ENCODE measurements at places on chromosomes 11 and 22.

DNA sequence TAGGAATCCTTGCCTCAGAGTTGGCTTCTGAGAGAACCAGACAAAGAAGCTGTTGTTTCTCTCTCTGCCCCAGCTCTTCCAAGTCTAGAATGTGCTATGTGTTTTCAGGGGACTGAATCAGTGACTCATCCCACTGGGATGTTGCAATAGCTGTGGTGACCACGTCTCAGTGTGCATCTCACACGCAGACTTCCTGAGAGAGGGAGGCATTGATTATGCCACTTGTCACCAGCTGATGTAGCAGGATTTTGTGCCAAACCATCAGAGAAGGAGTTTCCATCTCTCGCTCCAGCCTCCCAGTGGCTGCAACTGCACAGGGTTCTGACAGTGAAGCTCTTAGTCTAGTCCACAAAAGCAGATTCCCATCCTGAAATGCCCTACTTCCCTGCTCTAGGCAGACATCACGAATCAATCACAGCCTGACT, 455.8 kb downstream of the MIAT start:
- no peak for DNase-seq

- no peak for DNase-seq
These were observed 52.7 kb upstream of the HTATIP2 start for GRCh38 chr11:20310596-20311394.

DNA sequence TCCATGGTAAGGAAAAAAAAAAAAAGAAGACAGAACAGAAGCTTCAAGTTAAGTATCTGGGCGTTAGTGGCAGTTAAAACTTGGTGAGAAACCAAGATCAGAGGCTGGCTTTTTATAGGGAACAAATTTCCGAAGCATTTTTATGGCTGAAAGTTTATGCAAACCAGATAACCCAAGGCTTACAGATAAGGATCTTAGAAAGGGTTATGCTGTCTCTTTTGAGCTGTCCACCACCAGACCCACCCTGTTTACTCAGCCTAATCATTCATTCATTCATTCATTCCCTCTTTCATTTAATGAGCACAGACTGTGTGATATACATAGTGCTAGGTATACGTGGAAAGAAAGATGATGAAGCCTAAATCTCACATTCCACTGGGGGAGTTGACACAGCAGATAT, 89.5 kb downstream of the ME3 start:
- no peak for DNase-seq

DNA sequence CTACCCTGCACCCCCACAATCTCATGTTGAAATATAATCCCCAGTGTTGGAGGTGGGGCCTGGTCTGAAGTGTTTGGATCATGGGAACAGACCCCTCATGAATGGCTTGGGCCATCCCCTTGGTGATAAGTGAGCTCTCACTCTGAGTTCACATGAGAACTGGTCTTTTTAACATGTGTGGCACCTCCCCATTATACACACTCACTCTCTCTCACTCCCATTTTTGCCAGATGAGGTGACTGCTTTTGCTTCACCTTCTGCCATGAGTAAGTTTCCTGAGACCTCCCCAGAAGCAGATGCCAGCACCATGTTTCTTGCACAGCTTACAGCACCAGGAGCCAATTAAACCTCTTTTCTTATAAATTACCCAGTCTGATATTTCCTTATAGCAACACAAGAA, 32.1 kb upstream of the DRD2 start:
- no peak for DNase-seq

DNA sequence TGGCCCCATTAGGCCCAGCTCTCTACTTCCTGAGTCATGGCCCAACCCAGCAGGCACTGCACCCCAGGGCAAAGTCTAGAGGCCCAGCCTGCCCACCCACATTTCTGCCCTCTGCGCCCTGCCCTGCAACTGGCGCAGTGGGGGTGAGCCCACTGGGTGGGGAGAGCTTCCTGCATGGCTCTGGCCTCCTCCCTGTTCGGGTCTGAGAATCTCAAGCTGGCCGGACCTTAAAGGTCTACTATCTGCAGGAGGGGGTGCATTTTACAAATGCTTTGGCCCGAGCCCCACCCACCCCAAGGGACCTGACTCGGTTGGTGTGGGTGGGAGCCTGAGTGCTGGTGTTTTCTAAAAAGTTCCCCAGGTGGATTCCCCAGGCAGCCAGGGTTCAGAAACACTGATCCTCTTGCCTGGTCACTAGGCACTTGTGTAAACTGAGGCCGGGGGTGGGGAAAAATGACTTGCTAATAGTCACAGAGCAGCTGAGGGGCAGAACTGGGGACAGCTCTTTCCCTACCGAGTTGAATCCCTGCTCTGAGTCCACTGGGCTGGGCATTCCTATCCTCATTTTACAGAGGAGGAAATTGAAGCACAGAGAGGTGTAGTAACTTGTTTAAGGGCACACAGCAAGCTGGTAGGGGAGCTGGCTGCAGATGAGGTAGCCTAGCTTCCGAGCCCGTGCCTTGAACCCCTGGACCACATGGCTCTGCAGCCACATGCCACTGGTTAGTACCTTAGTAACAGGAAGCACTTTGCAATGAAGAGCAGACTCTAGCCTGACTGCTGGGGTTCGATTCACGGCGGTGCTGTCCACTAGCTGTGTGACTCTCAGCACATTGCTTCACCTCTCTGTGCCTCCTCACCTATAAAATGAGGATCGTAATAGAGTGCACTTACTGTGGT, 36.3 kb downstream of the CD82 start:
- no peak for DNase-seq

DNA sequence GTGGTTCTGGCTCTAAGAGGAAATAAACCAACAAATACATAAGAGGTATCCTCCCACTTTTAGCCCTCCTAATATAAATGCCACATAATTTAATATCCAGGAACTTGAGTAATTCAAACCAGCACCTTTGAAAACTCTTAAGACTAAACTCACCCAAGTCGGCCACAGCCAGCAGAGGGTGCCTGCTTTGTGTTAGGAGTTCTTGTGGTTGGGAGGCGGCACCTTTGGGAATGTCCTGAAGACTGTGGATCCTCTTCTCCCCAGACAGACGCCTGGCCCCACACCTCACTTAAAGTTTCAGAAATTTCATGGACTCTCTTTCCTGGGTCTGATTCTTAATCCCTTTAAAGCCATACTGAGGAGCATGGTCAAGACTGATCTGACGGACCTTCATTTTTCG, 169.0 kb downstream of the TBC1D22A start:
- DNase-seq, result no peak

DNA sequence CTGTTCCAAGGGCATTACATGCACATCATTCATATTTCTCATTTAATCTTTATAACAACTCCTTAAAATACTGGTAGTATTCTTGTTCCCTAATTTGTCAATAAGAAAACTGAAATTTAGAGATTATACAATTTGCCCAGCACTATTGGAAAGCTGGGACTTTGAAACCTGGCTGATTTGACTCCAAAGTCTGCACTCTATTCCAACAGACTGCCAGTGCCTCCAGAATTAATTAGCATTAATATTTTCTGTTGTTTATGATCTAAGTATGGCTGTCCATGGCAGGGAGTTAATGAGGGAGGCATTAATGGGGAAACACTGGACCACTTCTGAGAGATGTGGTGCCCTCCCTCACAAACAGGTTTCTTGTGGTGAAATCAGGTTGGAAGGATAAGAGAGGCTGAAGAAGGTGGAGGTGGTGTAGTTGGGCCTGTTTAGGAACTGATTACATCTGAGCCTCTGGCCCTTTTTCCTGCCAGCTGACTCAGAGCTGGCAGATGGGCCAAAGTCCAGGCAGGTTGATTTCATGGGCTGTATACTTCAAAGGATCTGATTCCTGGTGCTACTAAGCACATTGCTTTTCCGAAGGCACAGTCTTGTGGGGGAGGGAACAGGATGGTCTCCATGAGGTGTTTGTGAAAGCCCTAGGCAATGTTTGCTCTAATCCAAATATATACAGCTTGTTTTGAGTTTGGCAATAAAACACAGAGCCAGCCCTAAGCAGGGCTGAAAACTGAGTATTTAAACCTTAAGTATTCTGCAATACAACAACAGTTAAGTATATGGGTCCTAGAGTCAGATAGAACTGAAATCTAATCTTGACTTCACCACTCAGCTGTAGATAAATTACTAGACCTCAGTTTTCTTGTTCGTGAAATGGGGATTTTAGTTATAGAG, 21.0 kb upstream of the RAB30 start:
- DNase-seq, result no peak

DNA sequence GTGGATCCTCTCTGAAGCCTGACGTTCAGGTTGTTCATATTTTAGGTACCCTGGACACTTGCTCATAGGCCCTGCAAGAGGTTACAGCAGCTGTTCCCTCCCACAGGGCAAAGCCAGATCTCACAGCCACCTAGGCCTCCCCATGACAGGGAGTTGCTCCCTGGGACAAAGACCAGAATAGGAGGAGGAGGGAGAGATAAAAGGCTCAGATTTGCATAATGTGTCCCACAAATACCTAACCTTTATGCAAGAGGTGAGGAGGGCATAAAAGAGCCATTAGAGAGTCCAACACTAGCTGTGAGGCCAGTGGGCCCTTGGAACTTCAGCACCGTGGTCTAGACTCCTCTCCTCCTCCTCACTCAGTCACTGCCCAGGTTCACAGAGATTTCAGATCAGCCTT, 33.8 kb downstream of the ZNF280B start:
- DNase-seq, result no peak

- no peak for DNase-seq
These were observed 55.1 kb upstream of the GRK3 start for GRCh38 chr22:25509374-25509791.

Data from Right ventricle myocardium inferior (tissue), 1 donor.